ENCODE measurements at places on chromosomes 1 and 21.

- DNase-seq = no peak
These were observed 5.4 kb downstream of the GBP7 start for GRCh38 chr1:89170170-89171066.

DNA sequence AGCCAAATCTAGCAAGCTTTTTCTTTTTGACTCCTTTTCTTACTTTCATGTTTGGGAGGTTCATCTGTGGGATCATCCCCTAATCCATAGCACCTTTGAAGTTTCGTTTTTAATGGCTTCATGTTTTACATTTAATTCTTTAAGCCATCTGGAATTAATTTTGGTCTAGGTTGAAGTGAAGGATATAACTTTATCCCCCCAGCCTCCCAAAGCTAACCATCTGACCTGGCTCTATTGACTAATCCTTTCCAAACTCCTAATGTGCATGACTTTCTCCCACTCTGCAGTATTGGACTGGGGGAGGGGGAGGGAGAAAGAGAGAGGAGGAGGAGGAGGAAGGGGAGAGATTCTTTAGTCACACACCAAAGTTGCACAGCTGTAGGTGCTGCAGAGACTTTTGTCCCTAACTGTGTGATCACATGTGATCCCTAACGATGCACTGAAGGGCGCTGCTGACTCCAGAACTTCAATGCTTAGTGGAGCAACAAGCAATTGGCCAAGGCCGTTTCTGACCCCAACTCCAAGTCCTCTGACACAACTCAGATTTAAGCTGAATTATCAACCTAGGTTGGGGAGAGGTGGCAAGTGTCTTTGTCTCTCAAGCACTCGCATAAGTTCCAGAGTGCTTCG lies 191.6 kb downstream of the HUNK start:
- no peak for DNase-seq

GRCh38 chr1:234004591-234004990 lies 100.1 kb downstream of the SLC35F3 start:
- DNase-seq = no peak

DNA sequence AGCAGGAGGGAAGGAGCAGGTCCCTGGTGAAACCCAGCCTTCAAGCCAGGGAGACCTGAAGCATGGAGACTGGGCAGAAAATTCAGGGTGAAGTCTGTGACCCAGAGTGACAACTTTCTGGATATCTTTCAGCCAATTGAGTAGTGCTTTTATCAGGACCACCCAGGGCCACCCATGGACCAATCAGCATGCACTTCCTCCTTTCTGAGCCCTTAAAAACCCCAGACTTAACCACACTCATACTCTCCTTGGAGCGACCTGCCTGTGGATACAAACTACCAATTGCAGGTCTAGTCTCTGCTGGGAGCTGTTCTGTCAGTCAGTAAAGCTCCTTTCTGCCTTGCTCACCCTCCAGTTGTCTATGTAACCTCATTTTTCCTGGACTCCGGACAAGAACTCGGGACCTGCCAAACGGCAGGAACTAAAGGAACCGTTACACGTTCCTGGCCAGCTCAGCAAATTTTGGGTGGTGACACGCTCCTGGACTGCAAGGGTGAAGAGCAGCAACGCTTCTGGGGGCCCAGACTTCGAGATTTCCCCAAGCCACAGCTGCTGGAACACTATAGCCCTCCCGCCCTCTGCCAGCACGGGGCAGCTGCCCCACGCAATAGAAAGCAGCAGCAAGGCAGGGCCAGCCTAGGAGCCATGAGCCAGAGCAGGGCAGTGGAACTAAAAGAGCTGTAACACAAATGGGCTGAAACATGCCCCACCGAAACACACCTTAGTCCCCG lies 1183.4 kb downstream of the AMY1C start:
- DNase-seq = no peak

DNA sequence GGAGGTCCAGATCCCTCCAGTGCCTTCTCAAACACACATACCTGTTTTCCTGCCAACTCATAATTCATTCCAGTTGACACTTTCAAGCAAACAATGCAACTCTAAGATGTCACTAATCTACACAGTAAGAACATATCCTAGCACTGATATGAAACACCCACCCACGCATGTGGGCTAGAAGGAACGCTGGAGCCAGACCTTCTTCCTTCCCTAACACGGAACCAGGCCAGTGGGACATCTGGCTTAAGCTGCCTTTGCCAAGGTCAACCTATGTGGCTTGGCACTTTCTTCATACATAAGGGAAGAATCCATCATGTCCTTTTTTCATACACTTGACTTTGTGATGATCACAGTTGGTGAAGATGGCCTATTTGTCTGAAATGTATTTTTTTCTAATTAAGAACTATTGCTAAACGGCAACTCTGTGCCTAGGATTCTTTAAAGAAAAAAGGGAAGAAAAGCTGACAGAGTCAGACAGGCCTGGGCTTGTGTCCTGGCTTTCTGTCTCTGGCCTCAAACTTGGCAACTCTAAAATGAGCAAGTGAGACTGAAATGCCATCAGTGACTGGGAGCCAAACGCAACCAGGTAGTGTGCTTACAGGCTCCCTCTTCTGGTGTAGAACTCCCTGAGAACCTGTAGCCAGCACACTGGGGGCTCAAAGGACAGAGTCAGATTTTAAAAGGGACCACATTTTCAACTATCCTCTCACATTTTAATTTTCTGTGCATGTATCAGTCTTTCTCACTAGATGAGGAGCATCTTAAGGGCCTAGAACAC lies 92.6 kb upstream of the BEND5 start:
- DNase-seq = no peak

DNA sequence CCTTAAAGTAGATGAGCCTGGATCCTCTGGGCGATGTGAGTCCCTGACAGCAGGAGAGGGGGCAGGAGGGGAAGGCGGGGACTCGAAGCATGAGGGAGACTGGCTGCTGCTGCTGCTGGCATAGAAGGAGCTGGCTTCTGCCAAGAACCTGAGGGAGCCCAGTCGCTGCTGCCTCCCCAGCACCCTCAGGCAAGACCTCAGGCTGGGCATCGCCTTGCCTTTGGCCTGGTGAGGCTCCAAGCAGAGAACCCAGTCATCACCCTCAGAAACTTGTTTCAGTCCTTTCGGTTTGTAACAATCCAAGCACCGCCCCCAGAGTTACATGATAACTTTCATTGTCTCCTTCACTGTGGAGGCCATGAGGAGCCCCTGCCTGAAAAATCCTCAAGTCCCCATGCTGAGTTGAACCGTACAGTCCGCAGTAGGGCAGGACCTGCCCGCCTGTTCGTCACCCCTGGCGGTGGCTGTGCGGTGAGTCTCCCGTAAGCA lies 38.8 kb downstream of the POFUT2 start:
- DNase-seq = no peak

DNA sequence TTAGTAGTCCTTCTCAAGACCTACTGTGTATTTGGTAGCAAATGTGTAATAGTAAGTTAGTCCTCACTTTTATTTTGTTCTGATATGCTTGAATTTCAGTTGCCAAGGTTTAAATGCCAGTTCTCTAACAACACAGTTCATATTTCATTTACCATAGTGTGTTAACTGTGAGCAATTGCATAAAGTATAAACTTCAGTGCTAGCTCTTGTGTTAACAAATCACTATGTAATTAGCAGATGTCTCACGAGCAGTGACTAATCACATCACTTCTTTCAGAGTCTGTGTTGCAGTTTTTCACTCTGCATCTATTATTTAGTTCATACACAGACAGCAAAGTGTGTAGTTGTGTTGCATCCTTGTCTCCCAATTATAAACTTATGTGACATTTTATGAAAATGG lies 47.8 kb downstream of the ZMYM4 start:
- DNase-seq = no peak

DNA sequence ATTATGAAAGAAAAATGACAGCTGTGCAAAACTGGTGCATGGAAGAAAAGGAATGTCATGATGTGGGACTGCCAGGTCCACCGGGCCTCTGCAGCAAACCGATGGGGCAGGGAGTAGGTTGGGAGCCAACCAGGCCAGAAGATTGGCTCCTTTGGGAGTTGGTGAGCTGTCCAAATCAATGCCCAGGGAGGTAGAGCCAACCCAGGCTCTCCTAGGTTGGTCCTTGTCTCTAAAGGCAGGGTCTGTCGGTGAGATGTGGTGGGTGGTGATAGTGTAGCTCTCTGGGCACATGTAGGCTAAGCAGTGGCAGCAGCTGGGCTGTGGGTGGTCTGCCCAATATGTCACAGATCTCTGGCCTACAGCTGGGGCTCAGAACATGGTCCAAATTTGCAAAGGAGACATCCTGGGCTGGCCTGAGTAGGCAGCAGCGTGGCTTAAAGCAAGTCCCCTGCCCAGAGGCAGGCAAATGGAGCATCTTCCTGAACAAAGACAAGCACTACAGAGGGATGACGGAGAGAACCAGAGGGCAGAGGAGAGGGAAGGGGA lies 61.2 kb upstream of the PRDX6 start:
- no peak for DNase-seq

DNA sequence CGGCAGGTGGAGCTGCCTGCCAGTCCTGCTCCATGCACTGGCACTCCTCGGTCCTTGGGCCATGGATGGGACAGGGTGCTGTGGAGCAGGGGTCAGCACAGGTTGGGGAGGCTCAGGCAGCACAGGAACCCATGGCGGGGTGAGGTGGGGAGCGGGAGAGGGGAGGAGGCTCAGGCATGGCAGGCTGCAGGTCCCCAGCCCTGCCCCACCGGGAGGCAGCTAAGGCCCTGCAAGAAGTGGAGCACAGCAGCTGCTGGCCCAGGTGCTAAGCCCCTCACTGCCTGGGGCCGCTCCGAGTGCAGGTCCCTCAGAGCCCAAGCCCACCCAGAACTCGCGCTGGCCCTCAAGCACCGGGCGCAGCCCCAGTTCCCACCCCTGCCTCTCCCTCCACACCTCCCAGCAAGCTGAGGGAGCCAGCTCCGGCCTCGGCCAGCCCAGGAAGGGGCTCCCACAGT lies 691 bp upstream of the GBP5 start:
- DNase-seq = no peak

GRCh38 chr1:220810179-220810653 lies 23.5 kb downstream of the MTARC1 start:
- DNase-seq = no peak

All from NCI-H526 treated with DMSO at 0.1 percent for 48 hours (cell line).